Stomach (tissue), 19 donors: ENCODE measurements at places on chromosomes 2 and 18.

DNA sequence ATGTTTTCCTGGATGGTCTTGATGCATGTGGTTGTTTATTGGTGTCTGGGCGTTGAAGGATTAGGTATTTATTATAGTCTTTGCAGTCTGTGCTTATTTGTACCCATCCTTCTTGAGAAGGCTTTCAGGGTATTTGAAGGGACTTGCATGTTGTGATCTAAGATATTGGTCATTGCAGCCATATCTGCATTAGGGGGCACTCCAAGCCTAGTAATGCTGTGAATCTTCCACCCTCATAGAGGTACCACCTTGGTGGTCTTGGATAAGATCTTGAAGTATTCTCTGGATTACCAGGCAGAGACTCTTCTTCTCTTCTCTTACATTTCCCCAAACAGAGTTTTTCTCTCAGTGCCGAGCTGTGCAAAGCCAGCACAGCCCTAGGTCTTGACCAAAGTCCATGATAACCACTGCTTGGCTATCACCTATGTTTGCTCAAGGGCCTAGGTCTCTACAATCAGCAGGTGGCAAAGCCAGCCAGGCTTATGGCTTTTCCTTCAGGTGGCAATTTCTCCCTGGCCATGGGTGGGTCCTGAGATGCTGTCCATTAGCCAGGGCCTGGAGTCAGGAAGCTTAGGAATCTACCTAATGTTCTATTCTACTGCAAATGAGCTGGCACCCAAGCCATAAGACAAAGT lies 15.4 kb upstream of the PPP1R1C start:
- no peaks in the 10 kb centered on the region for H3K36me3 ChIP-seq
- H3K27me3 ChIP-seq: no peaks in the 10 kb centered on the region
- H3K4me1 ChIP-seq: peaks cover 4% of the 10 kb centered on the region
- no peak overlapping the region for H3K27ac ChIP-seq
- peak; percentile 16 for DNase-seq
- H3K4me3 ChIP-seq: no peak overlapping the region

DNA sequence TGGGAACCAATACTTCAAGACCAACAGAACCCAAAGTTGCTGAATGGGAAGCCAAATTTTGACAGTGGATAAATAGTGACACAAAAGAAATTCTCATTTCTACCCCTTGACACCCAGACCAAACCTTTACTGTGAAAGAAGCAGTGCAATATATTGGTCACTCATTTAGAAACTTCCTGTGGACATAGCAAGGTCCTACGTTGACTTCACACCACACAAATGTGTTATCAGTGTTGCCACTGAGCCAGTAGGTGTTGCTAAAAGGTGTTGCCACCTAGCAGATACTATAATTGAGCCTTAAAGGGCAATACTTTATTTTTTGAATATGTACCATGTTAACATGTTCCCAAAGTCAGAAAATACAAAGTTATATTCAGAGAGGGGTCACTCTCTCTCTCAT lies 1008.9 kb upstream of the CDH2 start:
- H3K27ac ChIP-seq: no peak overlapping the region
- DNase-seq: no peak
- no peaks in the 10 kb centered on the region for H3K36me3 ChIP-seq
- no peaks in the 10 kb centered on the region for H3K4me1 ChIP-seq
- H3K4me3 ChIP-seq: no peak overlapping the region

DNA sequence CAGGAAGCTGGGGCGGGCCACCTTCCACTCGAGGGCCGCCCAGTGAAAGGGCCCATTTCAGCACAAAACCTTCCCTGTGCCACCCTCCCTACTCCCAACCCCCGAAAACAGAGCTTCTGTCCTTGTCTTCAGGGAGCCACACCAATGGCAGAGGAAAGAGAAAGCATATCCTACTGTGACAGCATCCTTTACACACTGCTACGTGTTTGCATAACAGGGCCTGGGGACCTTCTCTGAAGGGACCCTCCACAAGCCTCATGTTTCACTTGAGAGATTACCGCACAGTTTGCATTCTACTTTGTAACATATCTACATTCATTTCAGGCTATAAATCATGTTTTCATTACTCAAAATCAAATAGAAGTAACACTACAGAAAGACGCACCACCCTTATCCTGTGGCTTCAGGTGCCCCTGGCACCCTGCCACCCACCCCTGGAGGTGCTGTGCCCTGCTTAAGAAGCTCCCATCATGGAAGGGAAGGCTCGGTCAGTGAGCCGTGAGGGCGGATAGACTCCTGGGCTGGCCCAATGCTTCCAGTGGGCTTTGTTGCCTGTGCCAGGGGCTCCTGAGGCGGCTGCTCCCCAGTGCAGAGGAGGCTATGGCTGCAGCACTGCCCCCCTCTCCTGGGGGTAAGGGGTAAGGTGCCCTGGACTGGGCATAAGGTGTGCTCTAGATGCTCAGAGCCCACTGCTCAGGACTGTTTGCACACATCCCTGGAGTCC lies 52.0 kb downstream of the EIPR1 start:
- H3K36me3 ChIP-seq: peaks cover 27% of the 10 kb centered on the region
- H3K27ac ChIP-seq: no peak overlapping the region
- H3K4me1 ChIP-seq: no peaks in the 10 kb centered on the region
- no peak overlapping the region for H3K4me3 ChIP-seq
- no peak for DNase-seq

DNA sequence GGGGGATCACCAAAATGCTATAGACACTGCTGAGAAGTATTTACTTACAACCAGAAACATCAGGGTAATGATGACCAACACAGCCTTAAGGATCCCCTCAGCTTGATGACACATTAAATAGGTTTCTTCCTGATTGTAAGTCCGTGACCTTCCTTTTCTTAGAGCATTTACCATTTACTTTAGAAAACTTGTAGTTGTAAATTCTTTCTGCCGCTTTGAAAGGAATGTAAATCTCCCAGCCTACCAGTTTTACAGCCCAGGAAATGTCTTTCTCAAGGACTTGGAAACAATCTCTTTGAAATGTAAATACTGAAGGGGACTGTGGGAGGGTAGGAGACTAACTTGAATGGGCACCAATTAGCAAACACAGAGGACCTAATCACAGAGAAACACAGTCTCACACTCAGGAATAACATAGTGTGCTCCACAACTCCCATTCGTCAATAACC lies 278.6 kb downstream of the DSC3 start:
- no peaks in the 10 kb centered on the region for H3K27me3 ChIP-seq
- DNase-seq: peak; percentile 6
- H3K27ac ChIP-seq: no peak overlapping the region
- H3K4me1 ChIP-seq: no peaks in the 10 kb centered on the region
- no peaks in the 10 kb centered on the region for H3K36me3 ChIP-seq
- no peak overlapping the region for H3K4me3 ChIP-seq

GRCh38 chr2:169718930-169719504 lies 14.6 kb upstream of the KLHL23 start:
- no peak for DNase-seq
- peaks cover 28% of the 10 kb centered on the region for H3K4me1 ChIP-seq
- H3K27ac ChIP-seq: no peak overlapping the region
- H3K4me3 ChIP-seq: no peak overlapping the region
- H3K27me3 ChIP-seq: no peaks in the 10 kb centered on the region
